A549 (cell line): ENCODE measurements at places on chromosomes 7 and 10. TPM values are rescaled to one million over a fixed set of nuclear protein-coding genes. Genes with fewer than 3 reads are reported as not detected.
A peak's percentile ranks its signal among the peaks of the same experiment; 100 is the strongest.

DNA sequence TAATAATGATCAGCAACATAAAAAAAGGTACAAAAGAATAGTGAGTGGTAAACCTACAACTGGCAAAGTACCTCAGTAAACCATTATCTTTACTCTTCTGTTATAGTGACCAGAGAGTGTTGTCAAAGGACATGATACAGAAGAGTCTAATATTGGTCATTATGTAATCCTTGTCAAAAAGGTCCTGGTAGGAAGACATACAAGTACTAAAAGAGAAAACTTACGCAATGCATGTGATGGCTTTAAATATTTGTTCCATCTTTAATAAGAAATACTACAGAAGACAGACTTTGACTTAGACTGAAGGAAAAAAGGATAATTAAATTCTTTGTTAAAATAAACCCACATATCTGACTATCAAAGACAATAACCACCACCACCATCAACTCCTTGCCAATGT, 6.5 kb downstream of the DOCK4 start:
- DNase-seq: no peak

GRCh38 chr10:15781381-15781960, 61.7 kb upstream of the ITGA8 start:
- DNase-seq: no peak

DNA sequence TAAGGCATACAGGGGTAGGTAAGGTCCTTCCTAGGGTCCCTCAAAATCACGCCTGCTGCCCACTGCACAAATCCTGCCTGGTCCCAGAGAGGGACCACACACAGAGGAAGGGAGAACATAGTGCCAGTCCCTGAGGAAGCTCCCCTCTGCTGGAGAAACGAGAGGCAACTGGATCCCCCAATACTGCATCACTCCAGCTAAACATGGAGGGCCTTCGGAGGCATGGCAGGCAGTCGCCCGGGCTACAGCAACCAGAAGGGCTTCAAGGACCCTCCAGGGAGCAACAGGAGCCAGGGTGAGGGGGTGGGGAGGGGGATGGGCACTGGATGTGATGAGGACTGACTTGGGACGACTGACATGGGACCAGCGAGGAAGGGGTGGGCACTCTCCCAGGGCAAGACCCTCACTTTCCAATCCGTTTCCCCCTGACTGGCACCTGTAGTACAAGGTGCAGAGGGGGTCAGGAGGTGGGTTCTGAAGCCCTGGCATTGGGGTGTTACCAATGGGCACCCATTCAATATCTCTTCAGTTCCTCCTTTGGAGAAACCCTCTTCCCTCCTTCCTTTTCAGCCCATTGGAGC, 21.7 kb downstream of the DDIT4 start:
- DNase-seq: no peak

DNA sequence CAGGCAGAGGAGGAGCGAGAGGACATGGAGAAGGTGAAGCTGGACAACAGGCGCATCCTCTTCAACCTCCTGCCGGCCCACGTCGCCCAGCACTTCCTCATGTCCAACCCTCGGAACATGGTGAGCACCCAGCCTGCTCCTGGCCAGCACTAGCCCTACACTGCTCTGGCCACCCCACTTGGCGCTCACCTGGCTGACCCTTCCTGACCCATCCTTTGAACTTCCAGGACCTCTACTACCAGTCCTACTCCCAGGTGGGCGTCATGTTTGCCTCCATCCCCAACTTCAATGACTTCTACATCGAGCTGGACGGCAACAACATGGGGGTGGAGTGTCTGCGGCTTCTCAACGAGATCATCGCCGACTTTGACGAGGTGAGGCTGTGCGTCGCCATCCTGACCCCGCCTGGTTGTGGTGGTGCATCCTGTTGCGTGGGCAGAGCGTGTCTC, 129.2 kb downstream of the ADCY1 start:
- DNase-seq: no peak

- DNase-seq: no peak
Observed at GRCh38 chr7:5797716-5798115, 16.3 kb upstream of the RNF216 start.

- no peak for DNase-seq
Observed at GRCh38 chr10:124649214-124649613, 95.0 kb downstream of the FAM53B start.

- DNase-seq: no peak
Observed at GRCh38 chr7:113636727-113637421, 281.9 kb downstream of the PPP1R3A start.

- no peak for DNase-seq
Observed at GRCh38 chr10:29731760-29732159, 97.0 kb upstream of the SVIL start.

DNA sequence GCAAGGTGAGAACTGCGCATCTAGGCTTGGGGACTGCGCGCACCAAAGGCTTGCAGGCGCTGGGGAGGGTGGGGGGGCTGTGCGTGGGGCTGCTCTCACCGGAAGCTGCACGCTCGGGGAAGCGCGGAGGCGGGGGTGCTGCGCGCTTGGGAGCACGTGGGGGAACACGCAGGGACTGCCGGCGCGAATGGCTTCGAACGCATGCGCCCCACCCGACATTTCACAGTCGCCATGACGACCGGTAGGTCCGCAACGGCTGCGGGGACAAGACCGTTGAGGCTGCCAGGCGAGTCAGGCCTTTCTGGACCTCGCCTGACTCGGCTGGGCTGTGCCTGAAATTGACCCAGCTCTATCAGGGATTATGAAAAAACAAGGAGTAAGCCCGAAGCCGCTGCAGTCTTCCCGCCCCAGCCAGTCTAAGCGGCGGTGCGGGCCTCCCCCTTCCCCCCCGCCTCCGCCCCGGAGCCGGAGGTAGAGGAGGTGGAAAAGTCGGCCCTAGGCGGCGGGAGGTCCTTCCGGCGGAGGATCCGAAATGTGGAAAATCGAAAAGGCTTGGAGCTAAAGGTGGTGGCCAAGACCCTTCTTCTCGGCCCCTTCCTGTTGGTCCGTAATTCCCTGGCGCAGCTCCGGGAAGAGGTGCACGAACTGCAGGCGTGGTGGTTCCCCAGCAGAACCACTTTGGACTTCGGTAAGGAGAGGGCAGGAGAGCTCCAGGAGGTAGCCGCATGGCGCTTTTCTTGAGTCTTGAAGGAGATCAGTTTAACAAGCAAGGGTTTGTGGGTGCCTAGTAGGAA, 34.9 kb upstream of the STEAP1 start:
- DNase-seq: peak; percentile 6

DNA sequence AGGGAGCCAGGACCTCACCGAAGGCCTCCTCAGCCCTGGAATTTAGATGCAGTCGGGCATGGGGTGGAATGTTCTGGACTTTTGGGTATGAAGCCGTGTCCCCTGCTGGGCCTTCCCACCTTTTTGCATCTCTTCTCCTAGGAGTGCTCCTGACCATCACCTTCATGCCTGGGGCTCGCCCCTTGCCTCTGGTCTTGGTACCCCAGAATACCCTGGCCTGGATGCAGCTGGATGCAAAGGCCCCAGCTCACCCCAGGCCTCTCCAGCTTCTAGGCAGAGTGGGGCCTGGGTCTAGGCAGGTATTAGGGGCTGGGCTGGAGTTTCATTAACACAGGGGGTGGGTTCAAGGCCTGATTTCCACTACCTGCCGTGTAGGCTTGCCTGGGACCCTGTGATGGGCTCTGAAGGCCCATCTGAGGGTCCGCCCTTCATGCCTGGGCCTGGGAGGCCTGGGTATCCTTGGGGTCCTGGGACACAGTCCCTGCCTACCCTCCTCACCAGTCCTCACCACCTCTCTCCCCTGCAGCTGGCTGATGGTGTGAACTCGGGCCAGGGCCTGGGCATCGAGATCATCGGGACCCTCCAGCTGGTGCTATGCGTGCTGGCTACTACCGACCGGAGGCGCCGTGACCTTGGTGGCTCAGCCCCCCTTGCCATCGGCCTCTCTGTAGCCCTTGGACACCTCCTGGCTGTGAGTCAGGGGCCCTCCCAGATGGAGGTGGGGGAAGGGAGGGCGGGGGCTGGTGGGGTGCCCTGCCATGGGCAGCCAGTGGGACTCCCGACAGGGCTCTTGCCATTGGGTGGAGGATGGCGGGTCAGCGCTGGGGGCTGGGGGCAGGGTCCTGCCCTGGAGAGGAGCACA, 10.1 kb downstream of the AQP1 start:
- DNase-seq: no peak

PRTFDC1 gene
- polyA plus RNA-seq: 33.1 to 35.6 TPM (median 34.0 TPM) in 3 replicates

NPFFR1 gene
- polyA plus RNA-seq: not detected in 3 replicates

GRCh38 chr10:103498936-103499638, 5.6 kb downstream of the NEURL1 start:
- DNase-seq: no peak

GRCh38 chr7:91824201-91824600, 56.3 kb downstream of the MTERF1 start:
- no peak for DNase-seq

DNA sequence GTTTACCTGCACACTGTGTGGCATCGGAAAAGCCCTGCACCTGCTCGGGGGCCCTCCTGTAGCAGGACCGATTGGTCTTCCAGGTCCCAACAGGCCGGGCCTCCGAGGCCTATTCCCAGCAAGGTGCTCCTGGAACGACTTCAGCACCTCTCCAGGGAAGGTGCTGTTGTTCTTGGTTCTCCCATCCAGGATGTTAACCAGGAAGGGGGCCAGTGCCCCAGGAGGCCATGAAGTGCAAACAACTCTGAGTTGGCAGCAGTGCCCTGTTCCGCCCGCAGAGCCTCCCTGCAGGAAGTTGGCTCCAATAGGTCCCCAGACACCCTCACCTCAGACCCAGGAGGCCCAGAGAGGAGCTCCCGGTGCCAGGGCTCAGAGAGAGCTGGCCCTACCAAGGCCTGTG, 64.0 kb upstream of the DUSP5 start:
- DNase-seq: no peak
